ENCODE measurements at places on chromosomes 7 and 10.

- peak; percentile 9 for DNase-seq
Measured at GRCh38 chr7:39453743-39454355, 112.4 kb upstream of the YAE1 start.

DNA sequence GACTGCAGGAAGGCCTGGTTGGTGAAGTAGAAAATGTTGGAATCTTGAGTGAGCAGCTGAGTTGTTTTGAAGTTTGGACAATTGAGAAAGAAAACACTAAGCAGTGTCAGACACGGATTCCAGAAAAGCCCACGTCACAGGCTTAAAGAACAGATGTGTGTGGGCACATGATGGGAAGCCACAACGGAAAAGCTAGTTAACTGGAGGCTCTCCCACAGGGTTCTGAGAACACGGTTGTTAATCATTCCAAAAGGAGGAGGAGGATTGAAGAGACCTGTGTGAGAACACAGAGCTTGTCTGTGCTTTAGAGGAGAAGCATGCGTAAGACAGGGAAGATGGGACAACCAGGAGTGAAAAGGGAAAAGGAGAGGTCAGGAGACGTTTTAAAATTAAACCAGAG, 42.6 kb downstream of the SHH start:
- DNase-seq = no peak

GRCh38 chr7:98359395-98359794, 41.5 kb downstream of the BAIAP2L1 start:
- DNase-seq = no peak

- DNase-seq = no peak
Measured at GRCh38 chr10:77030974-77031373, 606.6 kb downstream of the KCNMA1 start.

DNA sequence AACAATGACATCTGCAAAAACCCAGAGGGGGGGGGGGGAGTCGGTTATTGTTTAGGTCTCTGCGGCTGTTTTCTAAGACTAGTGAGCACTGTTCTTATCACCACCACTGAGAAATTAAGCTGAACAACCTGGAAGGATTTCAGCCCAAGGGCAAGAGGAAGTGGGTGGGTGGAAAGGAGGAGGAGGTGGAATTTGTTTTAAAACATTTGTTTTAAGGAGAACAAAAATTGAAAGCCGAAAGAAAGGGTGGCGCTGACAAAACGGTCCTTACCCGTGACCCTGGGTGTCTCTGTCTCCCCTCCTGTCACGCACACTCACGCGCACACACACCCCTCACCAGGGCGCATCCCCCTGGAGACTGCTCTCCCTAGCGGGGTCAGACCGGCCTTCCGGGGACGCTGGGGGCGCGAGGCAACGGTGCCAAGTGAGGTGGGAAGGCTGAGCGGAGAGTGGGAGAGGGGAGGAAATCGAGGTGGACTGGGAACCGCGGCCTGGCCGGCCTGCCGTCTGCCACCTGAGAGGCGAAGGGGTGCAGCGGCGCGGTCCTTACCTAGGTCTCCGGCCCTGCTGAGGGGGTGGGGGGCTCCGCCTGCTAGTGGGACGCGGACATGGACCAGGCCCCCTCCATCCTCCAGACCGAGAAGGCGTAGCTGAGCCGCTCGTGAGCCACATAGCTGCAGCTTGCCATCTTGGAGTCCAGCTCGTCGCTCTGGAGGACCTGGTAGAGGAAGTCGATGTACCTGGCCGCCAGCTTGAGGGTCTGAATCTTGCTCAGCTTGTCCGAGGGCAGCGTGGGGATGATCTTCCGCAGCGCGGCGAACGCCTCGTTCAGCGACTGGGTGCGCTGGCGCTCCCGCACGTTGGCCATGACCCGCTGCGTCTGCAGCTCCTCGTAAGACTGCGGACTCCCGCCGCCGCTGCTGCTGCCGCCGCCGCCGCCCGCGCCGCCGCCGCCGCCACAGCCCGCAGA, 1.0 kb downstream of the TWIST1 start:
- DNase-seq = peak; percentile 5

- no peak for DNase-seq
Measured at GRCh38 chr7:1814089-1814811, 144.2 kb downstream of the ELFN1 start.

- DNase-seq = no peak
Measured at GRCh38 chr7:106626376-106627164, 34.4 kb downstream of the CCDC71L start.

GRCh38 chr10:102705531-102705930, 8.7 kb downstream of the ARL3 start:
- DNase-seq = no peak

GRCh38 chr10:34049887-34050286, 715.4 kb upstream of the NRP1 start:
- no peak for DNase-seq

GRCh38 chr7:150959739-150960734, 18.1 kb downstream of the KCNH2 start:
- no peak for DNase-seq

DNA sequence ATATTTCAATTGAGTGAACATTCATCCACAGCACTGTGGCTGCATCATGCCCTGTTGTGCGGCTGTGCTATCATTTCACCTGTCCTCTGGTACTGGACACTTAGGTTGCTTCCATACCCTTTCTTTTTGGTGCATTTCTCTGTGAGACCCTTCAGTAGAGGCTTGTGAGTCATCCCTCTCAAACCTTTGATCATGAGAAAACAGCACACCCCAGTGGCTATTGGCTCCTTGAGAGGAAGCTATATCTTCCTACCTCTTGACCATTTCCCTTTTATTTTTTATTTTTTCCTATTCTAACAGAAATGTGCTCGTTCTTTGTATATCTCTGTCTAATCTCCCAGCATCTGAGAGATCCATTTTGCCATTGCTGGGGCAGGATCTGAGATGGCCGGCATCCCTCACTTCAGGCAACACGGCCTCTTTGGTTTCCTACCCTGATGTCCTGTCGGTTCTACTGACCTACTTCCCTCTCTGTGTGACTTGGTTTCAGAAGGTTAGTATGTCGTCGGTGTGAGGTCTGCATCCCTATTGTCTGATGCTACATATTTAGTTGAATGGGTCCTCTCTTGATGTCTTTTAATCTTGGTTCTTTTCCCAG, 23.8 kb upstream of the PIK3AP1 start:
- no peak for DNase-seq

GRCh38 chr10:86071758-86072157, 294.8 kb downstream of the GRID1 start:
- DNase-seq = no peak

GRCh38 chr7:20241194-20241910, 24.2 kb upstream of the MACC1 start:
- DNase-seq = no peak

GRCh38 chr7:151309311-151309710, 32.3 kb upstream of the NUB1 start:
- DNase-seq = no peak
